ENCODE measurements at places on chromosomes 2 and 18.

GRCh38 chr18:68445668-68446426 is 269.1 kb downstream of the TMX3 start:
- DNase-seq = no peak

GRCh38 chr2:8999102-8999446 is 4.4 kb downstream of the MBOAT2 start:
- no peak for DNase-seq

DNA sequence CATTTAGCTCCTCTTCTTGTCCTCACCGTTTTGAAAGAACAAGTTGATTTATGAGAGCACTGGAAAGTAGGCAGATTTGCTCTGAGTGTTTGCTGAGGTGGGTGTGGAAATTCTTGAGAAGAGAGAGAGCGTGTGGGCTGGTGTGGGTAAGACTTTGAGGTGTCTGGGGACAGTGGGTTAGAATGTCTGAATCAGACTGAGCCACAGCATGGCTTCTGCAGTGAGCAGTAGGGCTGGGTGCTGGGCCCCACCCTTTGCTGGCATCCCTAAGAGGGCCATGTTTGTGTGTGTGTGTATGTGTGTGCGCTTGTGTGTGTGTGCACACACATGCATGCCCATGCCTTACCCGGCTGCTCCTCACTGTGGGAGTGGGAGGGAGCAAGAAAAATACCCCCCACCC is 63.7 kb downstream of the COPS8 start:
- no peak for DNase-seq

DNA sequence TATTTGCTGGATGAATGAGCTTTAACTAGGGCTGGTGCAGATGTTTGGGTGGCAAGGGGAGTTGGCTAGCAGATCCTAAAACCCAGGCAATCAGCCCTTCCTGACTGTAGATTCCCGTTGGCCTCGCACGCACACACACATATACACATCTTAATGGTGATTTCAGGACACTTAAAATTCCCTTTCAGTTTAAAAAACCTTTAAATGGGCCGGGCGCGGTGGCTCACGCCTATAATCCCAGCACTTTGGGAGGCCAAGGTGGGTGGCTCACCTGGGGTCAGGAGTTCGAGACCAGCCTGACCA is 19.5 kb upstream of the MTCL1 start:
- no peak for DNase-seq

GRCh38 chr2:101773137-101773536 is 75.6 kb downstream of the MAP4K4 start:
- DNase-seq = no peak

- no peak for DNase-seq
These were observed 175.3 kb downstream of the INHBB start for GRCh38 chr2:120520929-120521912.

DNA sequence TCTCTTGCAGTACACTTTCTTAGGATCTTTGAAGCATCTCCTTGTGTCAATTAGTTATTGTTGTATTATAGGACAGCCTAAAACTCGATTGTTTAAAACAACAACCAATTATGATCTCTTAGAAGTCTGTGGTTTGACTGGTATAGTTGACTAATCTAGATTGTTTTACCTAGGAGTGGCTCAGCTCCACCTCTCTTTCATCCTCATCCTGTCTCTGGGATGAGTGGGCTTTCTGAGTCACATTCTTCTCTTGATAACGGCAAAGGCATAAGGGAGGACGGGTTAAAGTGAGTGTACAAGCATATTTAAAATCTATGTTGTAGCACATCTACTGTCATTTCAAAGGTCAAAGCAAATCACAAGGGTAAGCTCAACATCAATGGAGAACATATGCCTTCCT is 102.3 kb upstream of the GULP1 start:
- DNase-seq = no peak

- no peak for DNase-seq
These were observed 165.7 kb upstream of the GLI2 start for GRCh38 chr2:120570001-120570400.

GRCh38 chr2:107320881-107321280 is 434.9 kb upstream of the ST6GAL2 start:
- DNase-seq = no peak

Data from stimulated activated CD8-positive, alpha-beta memory T cell treated with anti-CD3 and anti-CD28 coated beads, Interleukin-15, amount 100 ng/mL, for 1 hour (primary cell).